Mammary epithelial cell (primary cell): ENCODE measurements at places on chromosomes 1 and 21.

DNA sequence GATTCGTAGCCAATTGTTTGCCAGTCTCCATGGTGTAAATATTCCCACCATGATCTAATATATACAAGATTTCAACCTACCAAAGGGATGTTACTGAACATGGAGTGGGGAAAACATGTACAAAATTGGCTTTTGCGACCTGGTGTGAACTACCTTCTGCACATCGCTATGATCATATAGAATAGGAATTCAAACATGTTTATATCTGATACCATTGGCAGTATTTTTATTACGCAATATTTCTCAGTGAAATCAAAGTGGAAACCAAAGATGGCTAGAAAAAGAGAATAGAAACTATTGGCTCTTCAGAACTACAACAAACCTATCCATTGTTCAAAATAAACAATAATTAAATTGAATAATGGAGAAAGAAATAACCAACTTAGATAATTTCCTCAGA is 285.1 kb downstream of the TPR start:
- no peak for DNase-seq

DNA sequence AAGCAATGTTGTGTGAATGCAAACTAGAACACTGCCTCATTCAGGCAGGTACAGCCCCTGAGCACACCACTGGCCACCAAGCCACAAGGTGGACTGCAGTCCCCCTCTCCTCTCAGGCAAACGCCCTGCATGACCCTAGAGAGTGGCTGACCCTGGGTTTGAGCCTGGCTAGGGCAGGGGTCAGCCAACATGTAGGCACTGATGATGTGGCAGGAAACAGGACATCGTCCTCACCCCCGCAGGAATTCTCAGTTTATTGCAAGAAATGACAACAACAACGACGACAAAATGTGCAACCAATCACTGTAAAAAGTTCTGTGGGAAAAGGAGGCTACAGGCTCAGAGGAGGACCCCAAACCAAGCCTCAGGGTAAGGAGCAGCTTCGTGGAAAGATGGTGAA is 81.3 kb downstream of the OMA1 start:
- no peak for DNase-seq

DNA sequence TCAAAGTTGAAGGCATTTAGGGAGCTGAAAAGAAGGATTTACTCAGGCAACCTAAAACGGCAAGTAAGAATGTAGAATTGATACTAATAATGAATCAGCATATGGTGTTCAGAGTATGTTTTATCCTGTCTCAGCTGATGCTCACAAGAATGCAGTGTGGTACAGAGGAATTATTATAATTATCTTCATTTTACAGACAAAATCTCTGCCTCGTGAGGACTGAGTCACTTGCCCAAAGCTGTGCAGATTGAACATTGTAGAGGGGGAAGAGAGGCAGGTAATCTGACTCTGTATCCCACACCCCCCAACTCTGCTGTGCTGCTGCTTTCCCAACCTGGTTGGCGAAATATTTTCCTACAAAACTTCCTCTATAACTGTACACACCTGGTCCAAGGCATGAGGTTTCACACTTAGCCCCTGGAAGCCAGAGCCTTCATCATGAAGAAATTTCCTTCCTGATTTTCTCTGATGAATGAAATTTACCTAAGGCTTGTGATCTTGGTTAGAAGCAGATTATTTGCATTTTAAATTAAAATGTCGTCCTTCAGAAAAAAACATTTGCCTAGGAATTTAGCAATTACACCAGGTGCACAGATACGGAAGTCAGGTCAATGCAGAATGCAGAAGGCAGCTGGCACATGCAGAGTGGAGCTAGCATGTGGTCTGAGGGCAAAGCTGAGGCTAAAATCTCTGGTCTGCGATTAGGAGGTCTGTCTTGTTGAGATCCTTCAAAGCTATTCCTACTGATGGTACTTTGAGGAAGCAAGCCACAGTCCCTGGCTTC is 52.8 kb downstream of the DPT start:
- peak; percentile 17 for DNase-seq

DNA sequence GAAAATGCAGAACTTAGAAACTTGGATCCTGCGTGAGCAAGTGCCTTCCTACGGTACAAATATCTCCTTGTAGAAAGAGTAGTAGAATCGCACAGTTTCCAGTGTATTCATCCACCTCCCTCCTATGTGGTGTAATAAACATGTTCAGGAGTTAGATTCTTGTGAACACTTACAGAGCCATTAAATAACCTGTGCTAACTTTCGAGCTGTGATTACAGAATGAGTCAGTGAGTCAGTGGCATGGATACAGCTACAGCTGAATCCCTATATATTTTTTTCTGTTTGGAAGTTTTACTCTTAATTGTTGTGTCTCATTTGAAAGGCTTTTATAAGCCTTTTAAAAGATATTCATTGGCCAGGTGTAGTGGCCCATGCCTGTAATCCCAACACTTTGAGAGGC is 148.7 kb downstream of the EDEM3 start:
- no peak for DNase-seq

GRCh38 chr1:114154963-114155322 is 1.3 kb upstream of the SYT6 start:
- DNase-seq = peak; percentile 13

DNA sequence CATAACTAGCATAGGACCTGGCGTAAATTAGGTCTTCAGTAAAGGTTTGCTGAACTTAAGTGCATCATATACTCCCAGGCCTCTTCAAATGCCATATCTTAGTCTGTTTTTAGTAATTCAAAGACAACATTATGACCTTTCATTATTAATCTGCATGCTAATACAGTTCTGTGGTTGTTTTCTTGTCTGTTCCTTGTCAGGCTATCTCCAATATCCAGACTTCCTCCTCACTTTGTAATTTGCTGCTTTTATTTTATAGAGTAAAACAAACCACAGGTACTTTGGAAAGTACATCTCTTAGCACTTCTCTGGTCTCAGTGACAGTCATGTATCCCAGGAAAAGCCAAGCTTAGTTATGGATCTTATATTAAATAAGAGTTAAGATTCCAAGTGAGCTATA is 65.1 kb upstream of the BMP8A start:
- DNase-seq = no peak

GRCh38 chr1:2372551-2373490 is 18.5 kb downstream of the MORN1 start:
- DNase-seq = peak; percentile 24

DNA sequence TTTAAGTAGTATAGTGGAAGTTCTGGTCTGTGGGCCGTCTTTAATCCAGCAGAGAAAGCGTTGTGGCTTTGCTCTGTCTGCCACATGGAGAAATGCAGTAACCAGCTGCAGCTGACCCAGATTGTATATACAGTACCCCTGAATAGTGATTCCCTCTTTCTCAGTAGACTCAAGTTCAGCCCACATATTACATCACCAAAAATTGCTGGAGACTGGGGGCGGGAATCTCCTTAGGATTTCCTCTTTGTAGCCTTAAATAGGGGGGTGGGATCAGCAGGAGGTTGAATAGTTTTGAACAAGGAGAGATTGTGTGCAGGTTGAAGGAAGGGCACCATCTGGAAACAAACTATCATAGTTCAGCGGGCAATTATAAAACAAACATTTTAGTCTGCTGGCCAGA is at the start of gene ANGPTL1:
ANGPTL1 (minus strand) TSS at position 134 of the 400 bp plus-strand sequence. CDS start 5,301 bp downstream, outside the sequence.
- DNase-seq = no peak

GRCh38 chr21:44695641-44696040 is 1.3 kb upstream of the KRTAP10-12 start:
- no peak for DNase-seq

GRCh38 chr1:245929224-245929623 is 577.9 kb downstream of the SMYD3 start:
- no peak for DNase-seq

DNA sequence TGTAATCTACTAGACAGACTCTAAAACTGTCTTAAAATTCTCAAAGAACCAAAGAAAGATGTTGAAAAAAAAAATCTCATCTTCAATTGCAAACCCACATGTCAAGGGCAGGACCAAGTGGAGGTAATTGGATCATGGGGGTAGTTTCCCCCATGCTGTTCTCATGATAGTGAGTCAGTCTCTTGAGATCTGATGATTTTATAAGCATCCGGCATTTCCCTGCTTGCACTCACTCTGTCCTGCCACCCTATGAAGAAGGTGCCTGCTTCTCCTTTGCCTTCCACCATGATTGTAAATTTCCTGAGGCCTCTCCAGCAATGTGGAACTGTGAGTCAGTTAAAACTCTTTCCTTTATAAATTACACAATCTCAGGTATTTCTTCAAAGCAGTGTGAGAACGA is 257.0 kb downstream of the HHIPL2 start:
- peak; percentile 28 for DNase-seq

GRCh38 chr1:41822866-41823265 is 95.9 kb downstream of the HIVEP3 start:
- DNase-seq = no peak

- DNase-seq = no peak
Measured at GRCh38 chr1:94095744-94096469, 25.0 kb downstream of the ABCA4 start.

- peak; percentile 81 for DNase-seq
Measured at GRCh38 chr21:43333298-43334062, 93.5 kb downstream of the SIK1 start.

- no peak for DNase-seq
Measured at GRCh38 chr1:5728663-5729355, 263.4 kb downstream of the NPHP4 start.

- DNase-seq = peak; percentile 85
Measured at GRCh38 chr1:103516693-103517092, 8.8 kb upstream of the RNPC3 start.

GRCh38 chr1:61090546-61091202 is 8.3 kb downstream of the NFIA start:
- no peak for DNase-seq

- peak; percentile 83 for DNase-seq
Measured at GRCh38 chr1:192485692-192486436, 89.7 kb upstream of the RGS1 start.

- DNase-seq = no peak
Measured at GRCh38 chr1:151806170-151806569, 951 bp upstream of the LINGO4 start.

- no peak for DNase-seq
Measured at GRCh38 chr1:200741551-200742207, 3.0 kb downstream of the CAMSAP2 start.

GRCh38 chr1:203607533-203607873 is 19.1 kb upstream of the ATP2B4 start:
- no peak for DNase-seq

- DNase-seq = no peak
Measured at GRCh38 chr1:37764888-37765441, at the start of gene EPHA10. TSS of gene EPHA10 (minus strand) at chr1:37765120. CDS start at chr1:37765066, 54 bp downstream.

DNA sequence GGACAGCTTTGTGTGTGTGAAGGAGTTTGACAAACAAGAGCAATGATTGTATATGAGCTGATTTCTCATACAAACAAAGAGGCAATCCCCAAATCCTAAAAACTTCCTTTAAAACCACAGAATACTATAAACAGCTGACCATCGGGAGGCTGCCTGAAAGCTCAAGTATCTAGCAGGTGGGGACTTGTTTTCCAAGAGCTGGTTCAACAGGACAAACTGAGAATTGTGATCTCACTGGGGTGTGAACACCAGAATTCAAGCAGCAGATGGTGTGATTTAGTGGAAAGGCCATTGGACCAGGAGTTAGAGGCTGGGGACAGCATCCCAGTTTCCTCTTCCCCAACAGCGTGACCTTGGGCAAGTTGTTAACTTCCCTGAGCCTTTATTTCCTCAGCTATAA is 13.9 kb downstream of the LMX1A start:
- peak; percentile 5 for DNase-seq

DNA sequence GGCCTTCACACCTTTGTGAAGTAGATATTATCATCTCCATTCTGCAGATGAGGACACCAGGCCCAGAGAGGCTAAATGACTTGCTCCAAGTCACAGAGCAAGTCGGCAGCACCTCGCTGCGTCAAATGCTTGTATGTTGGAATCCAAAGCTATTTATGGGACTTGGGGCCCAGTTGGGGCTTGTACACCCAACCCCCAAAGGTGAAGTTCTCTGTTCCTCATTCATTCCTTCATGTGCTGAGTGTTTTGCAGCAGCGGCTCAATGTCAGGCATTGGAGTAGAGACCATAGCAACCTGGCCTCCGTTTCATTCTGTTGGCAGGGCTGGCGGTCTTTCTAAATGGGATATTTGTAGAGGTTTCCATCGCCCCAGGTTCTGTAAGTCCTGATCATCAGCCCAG is 113.4 kb upstream of the SLC25A33 start:
- no peak for DNase-seq

DNA sequence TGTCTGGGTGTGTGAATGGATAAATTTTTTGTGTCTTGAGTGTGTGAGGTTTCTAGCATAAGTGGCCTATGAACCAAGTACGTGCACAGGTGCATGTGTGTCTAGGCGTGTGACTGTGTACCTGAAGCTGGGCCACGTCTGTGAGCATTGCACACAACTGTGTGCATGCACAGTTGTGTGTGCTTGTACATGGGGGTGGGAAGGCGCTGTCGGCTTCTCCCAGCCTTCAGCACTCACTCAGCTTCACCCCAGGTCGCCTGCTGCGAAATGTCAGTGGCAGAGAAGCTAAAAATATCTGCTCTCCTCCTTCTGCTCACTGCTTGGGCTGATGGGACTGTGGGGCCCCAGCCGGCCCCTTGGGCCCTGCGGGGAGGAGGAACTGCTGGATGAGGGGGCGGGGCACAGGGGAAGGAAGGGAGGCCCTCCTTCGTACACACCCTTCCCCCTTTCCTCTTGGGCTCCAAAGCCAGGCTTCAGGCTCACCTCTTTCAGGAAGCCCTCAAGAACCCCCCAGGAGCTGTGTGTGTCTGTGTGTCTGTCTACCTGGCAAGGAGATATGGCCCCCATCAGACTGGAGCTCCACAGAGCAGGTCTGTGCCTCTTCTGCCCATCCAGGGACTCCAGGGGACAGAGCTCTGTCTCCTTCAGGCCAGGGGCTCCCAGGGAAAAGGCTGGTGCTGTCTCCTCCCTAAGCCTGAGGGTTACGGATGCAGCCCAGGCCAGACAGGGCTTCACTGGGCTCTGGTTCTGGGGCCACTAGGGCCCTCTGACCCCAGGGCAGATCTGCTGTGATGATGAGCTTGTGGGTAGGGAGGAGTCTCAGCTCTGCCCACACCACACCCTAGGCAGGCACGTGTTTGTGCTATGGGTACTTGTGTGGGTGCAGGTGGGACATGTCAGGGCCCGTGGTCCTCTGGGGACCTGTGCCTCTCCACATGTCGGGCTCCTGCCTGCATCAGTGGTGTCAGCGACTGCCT is 35.6 kb upstream of the WASF2 start:
- DNase-seq = peak; percentile 69

- DNase-seq = no peak
Measured at GRCh38 chr1:11984576-11984975, 4.3 kb downstream of the MFN2 start.

GRCh38 chr1:243217349-243217748 is 37.7 kb downstream of the CEP170 start:
- no peak for DNase-seq
